ENCODE measurements at places on chromosomes 1 and 21. TPM values are rescaled to one million over a fixed set of nuclear protein-coding genes. Genes with fewer than 3 reads are reported as not detected.

SERTAD4 gene
- 0.73 TPM for total RNA-seq

CA6 gene
- not detected for total RNA-seq

NIT1 gene
- 32.2 TPM for total RNA-seq

NOL9 gene
- total RNA-seq, result 4.5 TPM
